ENCODE measurements at places on chromosomes 6 and 20.

DNA sequence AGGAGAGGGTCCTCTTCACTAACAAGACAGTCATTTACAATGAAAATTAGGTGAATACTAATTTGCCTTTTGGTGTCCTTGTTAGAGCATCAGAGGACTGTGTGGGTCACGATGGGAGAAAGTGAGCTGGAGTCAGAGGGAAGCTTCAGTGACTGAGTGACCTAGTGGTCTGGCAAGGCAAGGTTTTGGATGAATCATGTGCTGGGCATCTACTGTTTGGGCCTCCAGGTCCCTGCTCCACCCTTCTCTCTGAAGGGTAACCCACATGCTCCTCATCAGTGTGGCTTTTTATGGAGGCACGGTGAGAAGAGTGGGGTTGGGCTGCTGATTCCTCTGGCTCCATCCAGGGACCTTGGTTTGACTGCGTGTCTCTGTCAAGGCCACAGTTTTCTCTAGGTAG is 60.5 kb upstream of the EXOC2 start:
- no peak for DNase-seq

- no peak for DNase-seq
These were observed 529.3 kb upstream of the AGPAT4 start for GRCh38 chr6:161803131-161803530.

DNA sequence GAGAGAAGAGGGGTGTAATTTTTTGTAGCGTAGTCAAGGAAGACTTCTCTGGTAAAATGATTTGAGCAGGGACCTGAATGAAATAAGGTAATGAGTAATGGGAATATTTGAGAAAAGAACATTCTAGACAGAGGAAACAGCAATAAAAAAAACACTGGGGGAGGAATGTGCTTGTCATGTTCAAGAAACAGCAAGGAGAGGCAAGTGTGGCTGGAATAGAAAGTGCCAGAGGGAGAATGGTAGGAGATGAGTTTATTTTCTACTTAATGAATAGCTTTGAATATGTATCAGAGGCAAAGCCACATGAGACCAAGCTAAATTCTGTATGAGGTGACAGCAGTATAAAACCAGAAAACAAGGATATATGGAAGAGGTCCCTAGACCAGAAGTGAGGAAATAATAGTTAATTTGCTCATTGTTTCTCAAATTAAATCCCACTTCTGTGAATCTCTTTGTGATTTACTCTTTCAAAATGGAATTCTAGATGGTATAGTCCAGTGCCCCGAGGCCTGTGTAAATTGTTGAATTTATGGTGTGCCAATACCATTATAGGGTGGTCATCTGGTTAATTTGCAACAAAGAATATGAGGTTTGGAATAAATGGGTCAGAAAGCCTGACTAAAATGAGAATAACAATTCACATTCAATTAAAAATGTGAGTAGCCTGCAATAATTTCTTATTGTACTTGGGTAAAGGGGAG is 170.2 kb downstream of the CDKAL1 start:
- DNase-seq, result no peak

DNA sequence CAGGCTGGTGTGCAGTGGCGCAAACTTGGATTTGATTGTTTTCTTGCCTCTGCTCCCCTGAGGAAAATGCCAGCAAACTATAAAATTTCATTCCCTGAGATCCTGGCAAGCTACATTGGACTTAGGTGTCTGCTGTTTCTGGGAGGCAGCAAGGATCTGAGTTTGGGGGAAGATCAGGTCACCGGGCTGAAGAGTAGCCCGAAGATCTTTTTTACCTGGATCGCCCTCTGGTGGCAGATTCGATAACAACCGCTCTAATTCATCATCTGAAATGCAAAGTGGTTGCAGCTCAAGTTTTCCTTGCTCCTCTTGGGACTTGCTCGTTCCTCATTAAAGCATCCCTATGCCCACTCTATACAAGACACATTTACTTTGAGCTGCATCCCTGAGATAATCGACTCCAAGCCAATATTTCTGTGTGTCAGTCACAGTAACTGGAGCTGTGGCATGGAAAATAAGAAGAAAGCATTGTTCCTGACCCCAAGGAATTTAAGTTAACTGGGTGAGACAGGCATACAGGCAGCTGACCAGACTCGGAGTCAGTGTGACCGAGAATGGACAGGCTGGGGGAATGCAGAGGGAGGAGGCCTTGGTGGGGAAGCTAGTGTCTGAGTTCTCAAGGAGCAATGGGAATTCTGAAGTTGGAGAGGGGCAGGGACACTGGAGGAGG is 131.8 kb upstream of the PROKR2 start:
- peak; percentile 53 for DNase-seq

DNA sequence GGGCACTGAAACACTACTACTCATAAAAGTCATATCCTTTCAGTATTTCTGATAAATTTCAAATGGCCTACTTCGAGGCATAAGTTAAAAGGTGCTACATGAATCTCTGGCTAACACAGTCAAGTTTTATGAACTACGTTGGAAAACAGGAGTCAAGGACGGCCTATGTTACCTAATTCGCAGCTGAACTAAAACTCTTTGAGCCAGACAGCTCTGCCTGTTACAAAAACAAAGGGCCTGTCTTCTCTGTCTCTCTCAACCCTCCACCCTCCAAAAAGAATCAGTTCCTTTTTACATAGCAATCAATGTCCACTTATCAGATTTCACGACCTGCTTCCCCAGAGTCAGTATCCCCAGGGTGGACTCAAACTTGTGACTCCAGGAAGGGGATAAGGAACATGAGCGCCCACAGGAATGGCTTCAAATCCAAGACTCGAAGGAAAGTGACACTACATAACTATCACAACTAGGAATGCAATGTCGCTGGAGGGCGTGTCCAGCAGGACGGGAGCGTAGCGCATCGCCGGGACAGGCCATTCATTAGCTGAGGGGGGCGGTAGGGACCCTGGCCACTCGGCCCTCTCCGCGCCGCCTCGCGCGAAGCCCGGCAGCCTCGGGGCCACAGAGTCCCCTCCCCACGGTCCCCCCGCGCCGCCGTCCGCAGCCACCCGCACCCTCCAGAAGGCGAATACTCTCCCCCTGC is 591 bp downstream of the IBTK start:
- DNase-seq, result peak; percentile 74

GRCh38 chr20:49602345-49603208 is 34.6 kb upstream of the PTGIS start:
- no peak for DNase-seq

- no peak for DNase-seq
These were observed 232.3 kb downstream of the TBC1D7 start for GRCh38 chr6:13096084-13096483.

DNA sequence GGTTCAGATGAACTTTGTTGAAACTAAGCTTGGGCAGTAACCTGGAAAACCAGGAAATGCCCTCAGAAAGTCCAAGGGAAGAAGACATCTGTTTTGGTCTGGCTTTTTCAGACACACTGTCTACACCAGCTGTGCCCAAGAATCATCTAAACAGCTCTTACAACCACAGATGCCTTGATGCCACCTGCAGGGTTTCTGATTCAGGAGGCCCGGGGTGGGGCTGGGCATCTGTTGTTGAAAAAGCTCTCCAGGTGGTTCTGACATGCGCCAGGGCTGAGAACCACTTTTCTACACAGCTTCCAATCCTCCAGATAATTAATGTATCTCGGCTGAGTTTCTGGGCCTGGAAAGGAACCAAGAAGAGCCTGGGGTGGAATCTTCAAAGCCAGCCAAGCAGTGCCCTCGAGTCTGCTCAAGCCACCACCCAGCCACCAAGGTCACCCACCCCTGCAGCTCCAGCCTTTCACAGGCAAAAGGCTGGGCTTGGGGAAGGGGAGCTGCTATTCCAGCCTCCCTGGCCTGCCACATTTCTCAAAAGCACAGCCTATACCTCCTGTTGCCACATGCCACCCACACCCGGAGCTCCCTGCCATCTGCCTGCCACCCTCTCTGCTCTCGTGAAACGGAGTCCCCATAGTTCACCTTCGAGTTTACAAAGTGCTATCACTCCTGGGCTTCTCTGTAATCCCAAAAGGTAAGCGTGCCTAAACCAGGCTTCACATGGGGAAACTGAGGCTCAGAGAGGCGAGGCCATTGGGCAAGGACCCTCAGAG is 9.4 kb downstream of the MDGA1 start:
- DNase-seq, result no peak

- DNase-seq, result no peak
These were observed 665.9 kb upstream of the CITED2 start for GRCh38 chr6:140040396-140040795.

DNA sequence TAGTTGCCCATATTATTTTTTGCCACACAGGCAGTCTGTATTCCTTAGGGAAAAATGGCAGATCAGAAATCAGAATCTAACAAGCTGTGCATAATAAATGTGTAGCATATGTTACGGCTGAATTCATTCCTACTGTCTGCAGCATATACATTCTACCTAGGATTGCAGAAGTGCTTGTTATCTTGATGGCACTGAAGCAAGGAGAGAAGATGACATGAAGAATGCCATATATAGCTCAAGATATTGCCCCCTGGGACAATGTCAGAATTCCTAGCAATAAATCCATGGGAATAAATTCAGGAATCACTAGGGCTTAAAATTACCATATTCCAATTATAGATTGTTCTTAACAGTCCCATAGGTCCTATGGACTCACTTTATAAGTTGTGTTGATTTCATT is 293.0 kb upstream of the CNR1 start:
- DNase-seq, result no peak

DNA sequence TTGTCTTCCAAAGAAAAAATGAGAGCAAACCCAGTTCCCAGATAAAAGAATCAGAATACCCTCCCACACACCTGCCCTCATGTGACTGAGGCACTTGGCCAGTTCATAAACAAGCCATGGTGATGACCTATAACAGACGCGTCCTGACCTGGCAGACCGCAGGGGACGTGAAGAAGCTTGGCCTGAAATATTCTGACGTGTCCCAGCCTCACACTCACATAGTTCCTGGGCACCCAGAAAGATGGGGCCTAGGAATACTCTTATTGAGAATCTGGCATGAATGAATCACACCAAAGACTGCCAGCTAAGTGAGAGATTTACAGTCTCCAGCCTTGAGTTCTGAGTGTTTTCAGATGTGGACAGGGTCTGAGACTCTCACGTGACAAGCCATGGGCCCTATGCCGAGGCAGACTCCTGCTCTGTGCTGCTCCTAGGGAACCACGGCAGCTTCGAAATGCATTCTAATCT is 17.2 kb upstream of the MAP3K4 start:
- DNase-seq, result no peak

GRCh38 chr20:23515250-23515939 is 24.5 kb downstream of the CST8 start:
- DNase-seq, result no peak
